Left renal pelvis (tissue), 4 donors: ENCODE measurements at places on chromosomes 5 and 9.

GRCh38 chr9:69519470-69520240, 152.5 kb downstream of the APBA1 start:
- no peak for DNase-seq

GRCh38 chr5:7822449-7822848, 28.5 kb downstream of the CFAP90 start:
- DNase-seq, result no peak

DNA sequence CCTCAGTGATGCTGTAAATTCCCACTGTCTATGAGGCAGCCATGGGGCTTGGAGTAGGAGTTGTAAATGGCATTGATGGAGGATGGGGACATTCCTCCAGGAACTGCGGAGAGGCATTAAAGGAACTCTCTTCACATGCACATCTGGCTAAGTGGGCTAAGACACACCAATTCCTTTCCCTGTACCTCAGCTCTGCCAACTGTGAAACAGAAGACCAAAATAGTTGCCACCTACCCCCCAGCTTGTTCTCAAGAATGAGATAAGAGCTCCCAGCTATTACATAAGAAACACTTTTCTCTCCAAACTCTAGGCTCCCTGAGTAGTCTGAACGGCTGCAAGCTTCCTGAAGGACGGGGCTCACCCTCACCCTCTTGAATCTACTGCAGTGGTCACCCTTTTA, 144.6 kb upstream of the SLC30A5 start:
- no peak for DNase-seq

DNA sequence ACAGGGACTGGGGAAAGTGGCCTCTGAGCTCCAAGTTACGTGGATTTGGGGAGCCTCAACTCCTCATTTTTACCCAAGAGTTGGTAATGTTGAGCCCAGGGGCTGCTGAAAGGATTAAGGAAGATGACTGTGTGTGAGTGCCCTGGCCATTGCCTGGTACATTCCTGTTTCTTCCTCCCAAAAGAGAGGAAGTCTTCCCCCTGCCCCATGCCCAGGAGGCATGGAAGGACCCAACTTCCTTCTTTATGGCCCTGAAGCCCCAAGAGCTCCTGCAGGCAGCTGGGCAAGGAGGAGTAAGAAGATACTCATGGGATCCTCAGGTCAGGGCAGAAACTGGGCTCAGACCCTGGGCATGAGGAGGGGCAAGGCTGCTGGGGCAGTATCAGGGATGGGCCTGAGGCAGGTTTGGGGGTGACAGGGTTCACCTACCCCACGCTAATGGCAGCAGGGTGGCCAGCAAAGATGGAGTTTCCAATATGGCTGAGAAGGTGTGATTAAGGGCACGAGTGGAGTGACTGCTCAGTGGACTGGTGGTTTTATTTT, 118.3 kb upstream of the MVB12B start:
- DNase-seq, result no peak

DNA sequence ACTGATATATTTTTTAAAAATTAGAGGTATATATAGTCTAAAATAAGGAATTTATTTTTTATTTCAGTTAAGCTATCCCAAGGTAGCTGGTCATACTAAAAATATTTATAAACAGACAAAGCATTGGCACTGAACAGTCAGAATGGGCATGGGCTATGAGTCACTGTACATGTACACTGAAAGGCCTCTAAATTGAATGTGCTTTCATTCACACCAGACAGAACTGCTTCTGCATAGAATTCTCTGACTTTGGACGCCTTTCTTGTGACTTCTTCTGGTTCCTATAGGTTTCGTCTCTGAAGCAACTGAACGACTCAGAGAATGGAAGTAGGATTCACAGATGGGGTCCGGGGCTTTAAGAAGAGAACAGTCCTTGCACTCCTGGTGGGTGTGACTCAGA, 394.8 kb upstream of the MEF2C start:
- DNase-seq, result no peak

- DNase-seq, result peak; percentile 70
Observed at GRCh38 chr9:69671879-69672595, at the start of gene APBA1. TSS of gene APBA1 (minus strand) at chr9:69672371.

DNA sequence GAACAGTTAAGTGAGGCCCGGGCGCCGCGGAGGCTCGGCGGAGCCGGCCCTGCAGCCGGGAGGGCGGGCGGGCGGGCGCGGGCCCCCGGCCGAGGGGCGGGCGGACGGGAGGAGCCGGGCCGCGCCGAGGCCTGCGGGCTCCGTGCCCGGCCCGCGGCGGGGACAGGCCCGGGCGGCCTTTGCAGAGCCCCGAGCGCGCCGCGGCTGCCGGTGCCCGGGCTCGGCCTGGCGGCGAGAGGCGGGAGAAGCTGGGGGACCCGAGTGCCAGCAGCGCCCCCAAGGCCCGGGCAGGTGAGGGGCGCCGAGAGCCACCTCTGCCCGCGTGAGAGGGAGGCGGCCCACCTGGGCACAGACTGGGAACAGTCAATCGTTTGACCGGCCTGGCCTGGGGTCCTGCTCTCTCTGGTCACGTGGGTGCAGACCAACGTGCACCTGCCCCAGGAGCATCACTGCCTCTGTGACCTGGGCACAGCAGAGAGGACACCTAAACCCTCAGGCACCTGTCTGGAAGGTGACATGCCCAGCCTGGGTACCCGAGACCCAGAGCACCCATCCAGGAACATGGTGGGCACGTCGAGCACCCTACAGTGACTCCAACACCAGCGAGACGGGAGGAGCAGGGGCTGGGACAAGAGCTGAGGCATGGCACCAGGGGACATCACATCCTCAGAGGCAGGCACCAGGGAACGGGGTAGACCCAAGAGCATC, 531 bp downstream of the MVB12B start:
- no peak for DNase-seq

- no peak for DNase-seq
Observed at GRCh38 chr5:82570-82969, 9.4 kb upstream of the PLEKHG4B start.

DNA sequence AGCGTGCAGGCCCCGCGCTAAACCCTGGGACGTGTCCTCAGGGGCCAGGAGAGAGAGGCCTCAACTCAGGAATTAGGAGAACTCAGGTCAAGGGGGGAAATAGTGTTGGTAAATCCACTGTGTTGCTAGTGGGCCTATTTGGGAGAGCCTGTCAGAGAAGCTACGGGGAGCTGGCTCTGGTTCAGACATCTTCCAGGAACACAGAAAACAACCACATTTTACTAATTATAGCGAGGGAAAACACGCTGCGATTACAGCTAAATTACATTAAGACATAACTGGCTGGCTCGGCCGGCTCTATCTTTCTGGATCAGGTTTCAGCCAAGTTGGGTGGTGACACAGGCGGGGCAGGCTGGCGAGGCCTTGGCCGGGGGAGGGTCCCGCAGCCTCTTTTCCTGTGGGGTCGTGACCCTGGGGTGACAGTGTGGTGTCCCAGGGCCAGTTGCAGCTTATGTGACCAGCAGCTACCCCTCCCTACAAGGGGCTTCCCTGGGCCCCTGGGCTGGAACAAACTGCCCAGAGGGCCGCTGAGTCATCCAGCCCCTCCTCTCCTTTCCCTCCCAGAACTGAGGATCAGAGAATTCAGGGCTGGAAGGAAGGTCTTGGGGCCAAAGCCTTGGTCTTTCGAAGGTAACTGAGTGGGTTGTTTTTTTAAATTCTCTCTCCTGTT, 75.1 kb downstream of the FGF18 start:
- peak; percentile 41 for DNase-seq

DNA sequence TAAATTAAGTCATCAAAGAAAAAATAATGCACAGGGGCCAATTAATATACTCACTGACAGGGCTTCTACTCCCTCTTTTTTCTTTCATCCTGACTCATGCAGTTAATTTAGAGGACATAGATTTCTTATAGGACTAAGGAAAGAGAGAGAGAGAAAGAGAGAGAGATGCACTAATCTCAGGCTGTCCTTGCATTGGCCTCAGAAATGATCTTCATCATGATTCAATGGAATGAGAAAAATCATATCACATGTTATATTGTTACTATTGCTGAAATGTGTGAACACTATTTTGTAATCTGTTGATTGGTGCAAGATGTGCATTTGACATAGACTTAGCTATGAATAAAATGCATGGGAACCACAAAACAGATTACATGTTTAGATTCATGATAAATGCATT, 608.3 kb upstream of the NUDT12 start:
- DNase-seq, result no peak

GRCh38 chr5:132487841-132488555, 2.6 kb downstream of the IRF1 start:
- no peak for DNase-seq
